Naive thymus-derived CD8-positive, alpha-beta T cell (primary cell): ENCODE measurements at places on chromosomes 1 and 21. TPM values are rescaled to one million over a fixed set of nuclear protein-coding genes. Genes with fewer than 3 reads are reported as not detected.

The HAO2 gene
- not detected for total RNA-seq

The LCE6A gene
- total RNA-seq = not detected

The TNFSF18 gene
- total RNA-seq = not detected

GRCh38 chr1:96104506-96104905 lies 617.1 kb upstream of the PTBP2 start:
- H3K36me3 ChIP-seq = no peaks in the 10 kb centered on the region
- no peak overlapping the region for H3K4me3 ChIP-seq
- no peak for DNase-seq

DNA sequence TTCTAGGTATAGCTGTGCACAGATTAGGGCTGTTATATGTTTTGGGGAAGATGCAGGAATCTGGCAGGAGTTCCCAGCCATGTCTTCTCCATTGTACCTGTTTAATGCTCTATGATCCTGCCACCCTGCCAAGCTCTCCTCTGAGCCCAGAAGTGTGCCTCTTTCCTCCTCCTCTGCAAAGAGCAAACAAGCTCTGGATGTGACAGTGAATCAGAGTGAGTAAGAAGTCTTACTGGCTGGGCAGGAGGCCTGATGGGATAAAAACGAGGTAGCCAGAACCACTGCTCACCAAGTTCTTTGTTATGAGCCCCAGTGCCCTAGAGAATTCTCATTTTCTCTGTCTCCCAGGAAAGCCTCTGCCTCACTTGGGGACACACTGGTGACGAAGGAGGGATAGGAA lies 69.0 kb downstream of the BRINP2 start:
- no peaks in the 10 kb centered on the region for H3K36me3 ChIP-seq
- no peaks in the 10 kb centered on the region for H3K27me3 ChIP-seq
- H3K4me1 ChIP-seq = no peaks in the 10 kb centered on the region
- DNase-seq = no peak
- no peak overlapping the region for H3K27ac ChIP-seq

DNA sequence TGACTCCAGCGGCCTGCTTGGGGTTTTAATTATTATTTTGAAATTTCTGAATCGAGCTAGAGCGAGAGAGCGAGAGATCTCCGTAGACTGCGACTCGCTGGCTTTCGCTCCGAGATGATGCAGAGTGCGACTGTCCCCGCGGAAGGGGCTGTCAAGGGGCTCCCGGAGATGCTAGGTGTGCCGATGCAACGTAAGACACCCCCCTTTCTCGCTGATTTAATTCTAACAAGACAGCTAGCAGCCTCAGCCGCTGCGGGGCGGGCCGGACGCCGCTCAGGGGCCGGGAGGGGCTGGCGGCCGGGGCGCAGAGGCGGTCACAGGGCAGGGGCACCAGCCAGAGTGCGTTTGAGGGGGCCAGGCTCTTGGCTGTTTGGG lies 339 bp downstream of the LHX4 start:
- peak overlapping the region; percentile 80 for H3K4me3 ChIP-seq
- no peak overlapping the region for H3K27ac ChIP-seq
- H3K4me1 ChIP-seq = peaks cover 42% of the 10 kb centered on the region
- no peaks in the 10 kb centered on the region for H3K36me3 ChIP-seq
- DNase-seq = no peak
- H3K27me3 ChIP-seq = peaks cover 73% of the 10 kb centered on the region

DNA sequence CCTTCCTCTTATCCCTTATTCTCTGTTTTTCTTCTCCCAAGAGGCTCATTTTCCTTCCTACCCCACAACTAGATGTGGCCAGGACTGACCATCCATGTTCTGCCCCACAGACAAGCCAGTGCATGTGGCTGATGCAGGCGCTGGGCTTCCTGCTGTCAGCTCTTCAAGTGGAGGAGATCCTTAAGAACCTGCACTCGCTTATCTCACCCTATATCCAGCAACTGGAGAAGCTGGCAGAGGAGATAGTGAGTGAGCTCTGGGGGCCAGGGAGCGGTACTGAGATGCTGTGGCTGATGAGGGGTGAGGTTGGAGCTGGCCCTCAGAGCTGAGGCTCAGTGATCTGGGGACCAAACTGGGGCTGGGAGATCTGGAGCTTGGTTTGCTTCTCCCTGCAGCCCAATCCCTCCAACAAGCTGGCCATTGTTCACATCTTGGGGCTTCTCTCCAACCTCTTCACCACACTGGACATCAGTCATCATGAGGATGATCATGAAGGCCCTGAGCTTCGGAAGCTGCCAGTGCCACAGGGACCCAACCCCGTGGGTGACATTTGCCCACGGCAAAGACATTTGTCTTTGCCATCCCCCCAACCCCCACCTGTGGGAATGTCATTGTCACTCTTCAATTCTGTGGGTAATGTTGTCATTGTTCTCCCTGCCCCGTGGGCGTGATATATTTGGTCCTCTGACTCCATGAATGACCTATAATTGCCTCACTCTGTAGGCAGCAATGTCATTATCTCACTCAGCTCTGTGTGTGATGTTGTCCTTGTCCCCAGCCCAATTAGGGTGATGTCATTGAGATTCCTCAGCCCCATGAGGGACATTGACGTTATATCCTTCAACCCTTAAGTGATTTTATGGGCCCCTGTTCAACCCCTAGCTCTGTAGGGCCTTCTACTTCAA lies 11.2 kb upstream of the DPH2 start:
- no peaks in the 10 kb centered on the region for H3K27me3 ChIP-seq
- H3K4me1 ChIP-seq = no peaks in the 10 kb centered on the region
- peak overlapping the region; percentile 66 for H3K27ac ChIP-seq
- H3K36me3 ChIP-seq = peaks cover 32% of the 10 kb centered on the region
- no peak overlapping the region for H3K4me3 ChIP-seq
- DNase-seq = no peak
